Breast epithelium (tissue), 4 donors: ENCODE measurements at places on chromosomes 3 and 15. TPM values are rescaled to one million over a fixed set of nuclear protein-coding genes. Genes with fewer than 3 reads are reported as not detected.

Gene GOLGA6D
- total RNA-seq, result not detected

Gene GLT8D1
- 56.4 TPM for total RNA-seq

DNA sequence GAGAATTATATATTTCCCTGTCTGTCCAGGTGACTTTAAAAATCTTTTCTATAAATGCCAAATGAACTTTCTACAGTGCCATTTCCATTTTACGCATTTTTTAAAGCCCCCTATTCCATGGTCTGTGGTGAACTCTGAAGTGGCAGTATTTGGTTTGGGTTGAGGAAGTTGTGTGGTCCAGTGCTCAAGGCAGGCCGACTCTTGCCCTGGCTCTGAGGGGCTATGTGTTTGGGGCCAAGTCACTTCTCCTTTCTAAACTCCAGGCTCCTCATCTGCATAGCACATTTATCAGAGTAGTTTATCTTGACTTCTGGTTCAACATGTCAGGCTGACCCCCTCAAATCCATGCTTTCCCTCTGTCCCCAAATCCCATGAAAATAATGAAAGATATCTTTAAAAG is 14.1 kb downstream of the TTC21A start:
- peak; percentile 1 for DNase-seq

DNA sequence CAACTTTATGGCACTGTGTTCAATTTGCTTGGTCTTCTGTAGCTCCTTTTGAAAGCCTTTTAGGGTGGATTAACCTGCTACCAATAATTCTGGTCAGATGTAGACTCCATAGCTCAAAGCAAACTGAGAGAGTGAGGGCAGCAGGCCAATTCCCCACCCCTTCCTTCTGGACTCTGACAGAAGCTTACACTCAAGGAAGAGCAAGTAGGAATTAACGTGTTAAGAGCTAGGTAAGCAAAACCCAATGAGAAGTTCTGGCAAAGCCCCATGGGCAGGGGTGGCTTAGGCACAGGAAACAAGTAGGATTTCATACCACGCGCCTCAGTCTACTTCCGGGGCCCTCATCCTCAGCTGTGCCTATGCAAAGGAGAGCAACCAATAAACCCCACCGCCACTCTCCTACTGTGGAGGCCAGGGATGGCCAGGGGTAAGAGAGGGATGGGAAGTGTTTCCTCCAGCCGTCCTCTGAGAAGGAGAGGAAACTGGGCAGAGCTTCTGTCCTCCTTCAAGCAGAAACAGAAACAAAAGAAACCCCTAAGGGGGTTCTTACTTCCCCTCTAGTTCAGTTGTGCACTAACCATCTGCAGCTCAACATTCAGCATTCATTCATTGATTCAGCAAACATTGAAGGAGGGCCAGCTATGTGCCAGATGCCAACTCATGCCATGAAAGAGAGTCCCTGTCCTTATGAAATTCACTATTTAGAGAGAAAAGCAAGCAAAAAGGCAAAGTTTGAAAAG is 12.6 kb downstream of the CCR5 start:
- no peak for DNase-seq

DNA sequence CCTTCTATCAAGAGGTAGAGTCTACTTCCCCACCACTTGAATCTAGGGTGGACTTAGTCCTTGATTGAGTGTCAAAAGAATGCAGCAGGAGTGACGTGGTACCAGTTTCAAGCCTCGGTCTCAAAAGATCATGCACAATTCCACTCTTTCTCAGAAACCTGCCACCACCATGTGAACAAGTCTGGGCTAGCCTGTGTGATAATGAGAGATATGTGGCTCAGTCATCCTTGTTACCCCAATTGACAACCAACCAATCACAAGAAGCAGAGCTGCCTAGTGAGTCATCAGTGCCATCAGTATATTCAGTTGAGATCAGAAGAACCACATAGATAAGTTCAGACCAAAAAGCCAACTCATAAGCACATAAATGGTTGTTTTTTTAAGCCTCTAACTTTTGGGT is 374.5 kb downstream of the IL20RB start:
- DNase-seq, result no peak

- DNase-seq, result no peak
Observed at GRCh38 chr15:38878926-38879325, 314.3 kb upstream of the RASGRP1 start.

GRCh38 chr15:93176065-93176464 is 87.1 kb upstream of the RGMA start:
- DNase-seq, result no peak

Gene PP2D1
- not detected for total RNA-seq

DNA sequence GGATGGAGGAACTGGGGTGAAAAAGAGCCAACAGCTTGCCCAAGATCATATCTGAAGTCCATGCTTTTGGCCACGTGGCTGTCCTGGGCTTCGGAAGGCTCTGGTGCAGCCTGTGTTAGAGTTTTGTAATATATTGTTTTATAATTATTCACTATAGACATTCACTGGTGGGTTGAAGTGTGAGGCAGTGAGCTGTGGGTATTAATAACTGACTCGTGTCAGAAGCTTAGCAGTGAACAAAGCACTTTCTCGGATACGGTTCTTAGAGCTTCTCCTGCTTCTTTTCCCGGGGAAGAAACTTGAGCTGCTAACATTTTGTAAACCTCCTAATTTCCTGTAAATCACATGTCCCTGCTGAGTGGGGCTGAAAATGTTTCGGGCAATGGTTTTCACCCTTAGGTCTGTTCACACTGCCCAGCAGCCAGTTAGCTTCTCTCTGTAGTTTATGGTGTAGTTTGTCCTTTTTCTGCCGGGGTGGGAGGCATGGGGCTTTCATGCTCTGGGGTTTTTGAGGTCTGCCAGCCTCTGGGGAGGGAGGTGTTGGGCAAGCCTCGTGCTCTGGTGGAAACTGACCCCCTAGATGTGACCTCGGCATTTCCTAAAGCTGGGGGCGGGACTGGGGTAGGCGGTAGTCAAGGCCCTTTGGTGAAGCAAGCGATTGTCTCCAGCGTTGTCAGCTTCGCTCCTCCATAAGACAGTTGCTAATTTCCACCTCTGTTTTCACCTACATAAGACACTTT is 1.7 kb downstream of the MRAS start:
- DNase-seq, result no peak

DNA sequence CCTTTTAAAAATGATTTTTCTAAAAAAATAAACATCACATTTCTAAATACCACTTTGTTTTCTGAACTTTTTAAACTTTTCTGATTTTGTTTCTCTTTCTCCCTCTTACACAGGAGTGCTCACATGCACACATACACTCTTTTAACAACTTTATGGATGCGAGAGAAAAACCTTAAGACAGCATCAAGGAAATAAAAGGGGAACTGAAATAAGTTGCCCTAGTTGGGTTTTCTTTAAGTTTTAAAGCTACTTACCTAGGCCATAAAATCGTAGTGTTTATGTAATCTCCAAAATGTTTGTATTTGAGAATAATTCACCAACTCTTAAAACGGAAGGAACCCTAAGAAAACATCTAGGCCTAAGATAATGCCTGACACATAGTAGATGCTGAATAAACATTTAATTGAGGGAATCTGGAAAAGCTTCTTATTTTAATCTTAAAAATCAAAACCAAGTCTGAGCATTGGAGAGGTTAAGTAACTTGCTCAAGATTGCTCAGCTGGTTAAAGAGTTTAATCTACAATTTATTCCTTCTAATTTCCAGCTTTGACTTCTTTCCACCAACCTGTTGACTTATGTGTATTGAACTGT is 1.2 kb upstream of the BBX start:
- no peak for DNase-seq

- no peak for DNase-seq
Observed at GRCh38 chr15:36599620-36600433, 20.4 kb downstream of the CDIN1 start.

Gene SPINT1
- 134 TPM for total RNA-seq

Gene PAQR9
- total RNA-seq, result not detected

GRCh38 chr3:146222204-146223046 is 28.5 kb downstream of the PLSCR4 start:
- no peak for DNase-seq

GRCh38 chr15:66939451-66940023 is 125.9 kb upstream of the SMAD3 start:
- no peak for DNase-seq

DNA sequence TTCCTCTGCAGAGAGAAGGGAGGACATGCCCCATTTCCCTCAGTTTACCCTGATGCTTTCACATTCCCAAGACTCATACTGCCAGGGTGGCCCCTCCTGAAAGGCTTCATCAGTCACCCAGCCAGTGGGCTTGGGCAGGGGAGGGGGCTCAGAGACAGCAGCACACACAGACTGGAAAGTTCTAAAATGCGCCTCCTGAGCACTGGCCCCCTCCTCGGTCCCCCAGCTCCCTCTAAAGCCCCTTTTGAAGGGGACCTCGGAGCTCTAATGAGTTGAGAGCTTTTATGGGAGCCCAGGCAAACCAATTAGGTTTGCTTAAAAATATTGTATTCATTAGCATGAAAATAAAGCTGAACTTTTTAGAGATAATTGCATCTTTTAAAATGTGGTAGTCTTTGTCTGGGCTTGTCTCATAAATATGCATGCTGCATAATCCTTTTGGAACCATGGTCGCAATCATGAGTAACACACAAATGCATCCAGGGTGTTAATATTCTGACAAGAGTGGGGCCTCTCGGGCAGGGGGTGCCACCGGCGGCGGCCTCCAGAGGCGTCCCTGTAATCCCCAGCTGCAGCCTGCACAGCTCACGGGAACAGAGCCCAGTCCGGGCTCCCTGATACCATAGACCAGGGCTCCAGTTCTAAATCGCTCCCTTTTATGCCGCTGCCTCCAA is 78.5 kb downstream of the RPLP1 start:
- DNase-seq, result no peak

- no peak for DNase-seq
Observed at GRCh38 chr3:72810063-72810462, 38.2 kb downstream of the SHQ1 start.

- no peak for DNase-seq
Observed at GRCh38 chr3:79453600-79453999, 314.2 kb downstream of the ROBO1 start.

Gene SAMMSON
- not detected for total RNA-seq

DNA sequence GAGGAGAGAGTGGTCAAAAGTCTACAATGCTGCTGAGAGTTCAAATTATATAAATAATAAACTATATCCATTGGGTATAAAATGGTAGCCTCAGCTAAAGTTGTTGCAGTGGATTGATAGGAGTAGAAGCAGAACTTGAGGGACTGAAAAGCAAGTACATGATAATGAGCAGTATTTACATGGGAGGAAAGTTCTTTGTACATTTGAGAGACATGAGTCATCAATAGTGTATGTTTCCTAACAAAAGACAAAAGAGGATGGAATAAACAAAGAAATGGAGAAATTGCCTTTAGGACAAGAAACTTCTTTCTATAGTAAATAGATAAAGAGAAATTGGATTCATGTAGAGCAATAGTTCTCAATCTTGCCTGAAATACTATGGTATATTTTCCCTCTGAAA is 110.0 kb upstream of the PLSCR5 start:
- no peak for DNase-seq

- no peak for DNase-seq
Observed at GRCh38 chr15:68252925-68253534, 23.5 kb upstream of the CLN6 start.

Gene ZBTB47
- total RNA-seq, result 61.8 TPM
